ENCODE measurements at places on chromosomes 7 and 10.

DNA sequence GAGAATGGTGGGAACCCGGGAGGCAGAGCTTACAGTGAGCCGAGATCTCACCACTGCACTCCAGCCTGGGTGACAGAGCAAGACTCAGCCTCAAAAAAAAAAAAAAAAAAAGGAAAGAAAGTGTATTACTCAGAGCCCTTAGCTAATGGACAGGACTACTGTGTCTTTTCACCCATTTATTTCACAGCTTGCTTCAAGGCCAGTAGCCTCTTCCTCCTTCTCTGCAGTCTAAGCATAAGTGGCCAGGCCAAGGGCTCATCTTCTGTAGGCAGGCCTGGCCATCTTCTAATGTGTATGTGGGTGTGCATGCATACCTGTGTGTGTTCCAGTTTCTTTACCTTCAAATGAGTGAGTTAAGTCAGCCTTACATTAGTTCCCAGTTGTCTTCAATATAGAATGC is 94.8 kb upstream of the GDF10 start:
- no peak for DNase-seq

- DNase-seq: no peak
Observed at GRCh38 chr10:125953778-125954385, 57.5 kb downstream of the FANK1 start.

- no peak for DNase-seq
Observed at GRCh38 chr7:137903382-137904169, 56.8 kb upstream of the DGKI start.

DNA sequence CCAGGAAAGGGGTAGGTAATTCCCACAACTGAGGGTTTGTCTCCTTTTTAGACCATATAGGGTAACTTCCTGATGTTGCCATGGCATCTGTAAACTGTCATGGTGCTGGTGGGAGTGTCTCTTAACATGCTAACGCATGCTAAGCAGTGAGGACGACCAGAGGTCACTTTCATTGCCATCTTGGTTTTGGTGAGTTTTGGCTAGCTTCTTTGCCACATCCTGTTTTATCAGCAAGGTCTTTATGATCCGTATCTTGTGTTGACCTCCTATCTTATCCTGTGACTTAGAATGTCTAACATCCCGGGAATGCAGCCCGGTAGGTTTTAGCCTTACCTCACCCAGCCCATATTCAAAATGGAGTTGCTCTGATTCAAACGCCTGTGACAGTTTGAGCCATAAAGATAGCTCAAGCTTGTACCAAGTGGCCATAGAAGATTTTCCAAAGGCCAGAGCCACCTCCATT is 176.0 kb upstream of the NAMPT start:
- no peak for DNase-seq

DNA sequence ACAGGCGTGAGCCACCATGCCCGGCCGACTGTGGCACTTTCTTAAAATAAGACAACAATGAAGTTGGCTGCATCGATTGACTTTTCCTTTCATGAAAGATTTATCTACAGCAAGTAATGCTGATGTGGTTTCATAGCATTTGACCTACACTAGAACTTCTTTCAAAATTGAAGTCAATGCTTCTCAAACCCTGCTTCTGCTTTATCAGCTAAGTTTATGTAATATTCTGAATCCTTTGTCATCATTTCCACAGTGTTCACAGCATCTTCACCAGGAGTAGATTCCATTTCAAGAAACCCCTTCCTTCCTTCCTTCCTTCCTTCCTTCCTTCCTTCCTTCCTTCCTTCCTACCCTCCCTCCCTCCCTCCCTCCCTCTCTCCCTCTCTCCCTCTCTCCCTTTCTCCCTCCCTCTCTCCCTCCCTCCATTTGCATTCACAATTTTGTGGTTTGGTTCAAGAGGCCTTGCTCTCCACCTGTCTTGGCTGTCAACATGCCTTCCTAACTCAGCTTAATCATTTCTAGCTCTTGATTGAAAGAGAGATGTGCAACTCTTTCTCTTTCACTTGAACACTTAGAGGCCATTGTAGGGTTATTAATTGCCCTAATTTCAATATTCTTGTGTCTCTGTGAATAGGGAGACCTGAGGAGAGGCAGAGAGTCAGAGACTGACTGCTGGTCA is 52.1 kb downstream of the HDAC9 start:
- no peak for DNase-seq

DNA sequence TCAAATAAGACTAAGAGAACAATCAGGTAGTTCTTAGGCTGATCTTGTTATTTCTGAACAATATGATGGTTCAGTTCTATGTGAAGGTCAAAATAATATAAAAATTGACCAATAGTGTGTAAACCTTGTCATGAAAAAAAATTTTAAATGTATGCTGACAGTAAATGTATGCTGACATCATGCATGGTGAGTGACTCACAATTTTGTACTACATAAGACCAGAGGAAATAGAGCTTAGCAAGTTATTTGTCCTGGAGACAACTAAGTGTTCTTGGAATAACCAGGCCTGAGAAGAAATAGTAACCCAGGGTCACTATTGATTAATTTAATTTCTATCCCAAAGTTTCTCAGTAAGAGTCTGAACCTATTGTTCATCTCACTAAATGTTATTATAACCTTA is 182.2 kb upstream of the PCDH15 start:
- no peak for DNase-seq

DNA sequence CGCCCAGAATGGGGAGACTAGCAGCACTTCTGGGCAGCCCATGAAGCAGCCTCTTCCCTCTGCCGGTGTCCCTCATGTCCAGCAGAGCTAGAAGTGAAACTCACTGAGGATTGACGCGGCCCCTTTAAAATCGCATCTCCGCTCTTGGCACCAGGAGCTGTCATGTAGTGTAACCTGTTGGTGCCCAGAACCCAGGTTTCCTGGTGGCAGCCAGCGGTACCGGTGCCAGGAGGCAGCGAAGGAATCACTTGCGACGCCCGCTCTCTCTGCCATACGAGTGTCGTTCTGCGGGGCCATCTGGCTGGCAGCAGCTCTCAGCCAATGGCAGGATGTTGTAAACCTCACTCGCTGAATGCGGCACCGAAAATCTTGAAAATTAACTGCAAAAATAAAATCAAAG is 82.7 kb downstream of the CUX1 start:
- no peak for DNase-seq

DNA sequence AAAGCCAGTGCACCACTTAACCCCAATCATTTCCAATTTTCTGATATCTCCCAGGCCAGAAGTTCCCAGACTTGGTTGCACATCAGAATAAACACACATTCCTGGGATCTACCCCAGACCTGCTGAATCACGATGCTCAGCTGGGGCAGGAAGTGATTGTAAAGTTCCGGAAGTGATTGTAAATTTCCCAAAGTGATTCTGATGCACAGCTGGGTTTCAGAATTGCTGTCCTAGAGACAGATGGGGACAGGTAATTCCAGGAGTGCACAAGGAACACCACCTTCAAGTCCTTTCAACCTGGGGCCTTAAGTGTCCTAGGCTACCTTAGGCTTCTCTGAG is 104.2 kb upstream of the EEPD1 start:
- no peak for DNase-seq

GRCh38 chr10:69505636-69506318 is 54.5 kb downstream of the TSPAN15 start:
- DNase-seq: no peak

GRCh38 chr7:96303105-96303685 is 18.7 kb downstream of the SLC25A13 start:
- no peak for DNase-seq

DNA sequence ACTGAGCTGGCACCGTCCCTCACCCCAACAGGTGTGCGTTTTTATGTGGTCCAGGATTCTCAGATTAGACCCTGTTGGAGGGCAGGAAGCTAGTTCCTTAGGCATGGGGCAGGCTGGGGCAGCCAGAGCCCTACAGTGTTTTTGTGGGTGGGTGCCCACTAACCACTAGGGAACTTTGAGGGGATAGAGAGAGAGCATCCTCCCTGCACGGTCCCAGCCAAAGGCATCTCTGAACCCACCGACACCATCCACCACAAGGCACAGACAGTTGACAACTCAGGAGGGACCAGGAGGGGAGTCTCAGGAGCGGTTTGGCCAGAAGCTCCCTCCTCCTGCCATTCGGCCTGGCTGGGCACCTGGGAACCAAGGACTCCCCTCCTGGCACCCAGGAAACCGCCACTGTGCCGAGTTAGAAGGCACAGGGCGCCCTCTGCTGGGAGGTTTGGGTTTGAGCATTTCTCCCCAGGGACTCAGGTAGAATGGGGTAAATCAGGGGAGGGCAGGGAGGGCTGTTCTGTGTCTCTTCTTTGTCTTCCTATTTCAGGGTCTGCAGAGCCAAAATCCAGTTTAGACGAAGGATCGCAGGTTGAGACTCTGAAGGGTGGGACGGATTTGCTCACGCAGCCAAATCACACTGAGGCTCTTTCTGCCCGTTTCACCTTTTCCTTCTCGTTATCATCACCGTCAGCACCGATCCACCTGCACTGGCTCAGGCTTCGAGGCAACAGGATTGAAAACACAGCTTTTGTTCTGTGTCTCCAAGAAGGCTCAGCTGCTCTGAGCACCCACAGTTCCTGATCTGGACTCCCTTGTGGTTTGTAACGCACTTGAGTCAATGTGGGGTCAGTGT is 84.8 kb upstream of the COL13A1 start:
- no peak for DNase-seq

DNA sequence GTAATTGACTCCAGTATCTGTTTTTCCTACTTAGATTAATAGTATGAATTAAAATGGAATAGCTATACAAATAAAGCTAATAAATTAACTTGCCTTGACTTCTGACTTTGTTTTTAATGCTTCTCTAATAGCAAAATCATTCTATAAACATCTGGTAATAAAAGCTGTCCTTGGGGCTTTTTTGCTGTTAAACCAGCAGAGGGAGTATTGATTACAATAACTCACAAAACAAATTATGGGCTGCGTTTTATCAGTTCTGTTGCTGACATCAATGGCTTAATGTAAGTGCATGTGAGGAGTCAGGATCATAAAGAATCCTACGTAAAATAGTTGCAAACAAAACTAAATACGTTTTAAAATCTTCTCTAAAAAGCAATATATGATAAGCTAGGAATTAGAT is 667.8 kb downstream of the PCDH15 start:
- no peak for DNase-seq

DNA sequence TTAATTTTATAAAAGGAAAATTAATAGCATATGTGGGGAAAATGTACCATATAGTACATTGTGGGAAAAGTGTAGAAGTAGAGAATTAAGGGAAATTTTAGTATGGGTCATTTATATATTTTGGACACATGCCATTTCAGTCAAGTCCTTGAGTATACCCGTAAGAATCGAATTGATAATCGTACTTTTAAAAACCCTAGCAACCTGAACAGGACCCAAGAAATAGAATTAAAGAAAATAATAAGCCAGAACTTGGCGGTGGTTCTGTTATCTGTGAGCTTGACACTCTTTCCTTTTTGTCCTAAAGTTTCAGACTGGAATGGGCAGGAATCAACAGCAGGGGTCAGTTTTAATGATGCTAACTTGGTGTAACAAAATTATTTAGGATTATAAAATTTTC is 221.0 kb downstream of the CDK14 start:
- DNase-seq: no peak

DNA sequence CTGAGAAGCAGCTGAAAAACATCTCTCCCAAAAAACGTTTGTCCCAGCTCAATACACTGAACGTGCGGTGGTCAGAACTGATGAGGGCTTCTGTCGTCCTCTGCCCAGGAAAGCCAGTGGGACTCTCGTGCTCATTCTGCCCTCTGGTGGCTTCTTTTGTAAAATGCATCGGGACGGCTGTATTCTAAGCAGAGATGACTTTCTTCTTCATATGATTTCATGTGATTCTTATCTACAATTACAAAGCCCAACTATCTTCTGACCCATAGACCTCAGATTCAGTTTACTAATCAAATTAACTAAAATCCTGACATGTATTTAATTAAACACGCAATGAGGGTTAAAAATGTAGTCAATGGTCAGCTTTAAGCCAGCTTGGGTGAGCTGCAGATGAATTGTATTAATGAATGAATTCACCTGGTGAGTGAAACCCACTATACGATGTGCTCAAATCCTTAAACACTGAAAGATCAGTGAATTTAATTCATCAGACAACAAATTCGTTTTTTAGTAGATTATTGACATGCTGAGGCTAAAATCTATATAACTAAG is 117.6 kb upstream of the FAM204A start:
- no peak for DNase-seq

- no peak for DNase-seq
Observed at GRCh38 chr10:100637785-100638184, 102.0 kb downstream of the HIF1AN start.

DNA sequence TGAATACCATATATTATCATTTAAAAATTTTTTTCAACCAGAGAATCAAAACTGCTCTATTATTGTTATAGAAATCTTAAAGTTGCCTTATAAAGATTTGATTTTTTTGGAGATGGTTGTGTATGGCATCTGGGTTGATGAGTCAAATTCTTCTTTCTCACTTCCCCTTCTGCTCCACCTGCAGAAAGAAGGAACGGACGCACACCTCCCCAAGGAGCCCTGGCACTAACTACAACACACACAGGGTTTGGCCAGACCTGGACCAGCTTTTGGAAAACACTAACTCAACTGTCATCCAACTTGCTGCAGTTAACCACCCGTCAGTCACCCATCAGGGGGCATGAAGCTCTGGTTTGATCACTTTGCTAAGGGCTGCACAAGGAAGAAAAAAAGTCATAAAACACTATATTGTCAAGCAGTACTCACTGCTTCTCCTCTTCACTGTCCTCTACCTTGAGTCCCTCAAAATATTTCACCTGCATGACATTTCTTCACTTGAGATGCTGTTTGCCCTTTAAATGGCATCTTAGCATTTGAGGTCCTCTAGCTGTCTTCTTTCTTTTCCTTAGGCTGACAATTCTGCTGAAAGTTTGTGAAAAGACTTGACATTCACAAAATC is 266.7 kb upstream of the PHF14 start:
- no peak for DNase-seq

DNA sequence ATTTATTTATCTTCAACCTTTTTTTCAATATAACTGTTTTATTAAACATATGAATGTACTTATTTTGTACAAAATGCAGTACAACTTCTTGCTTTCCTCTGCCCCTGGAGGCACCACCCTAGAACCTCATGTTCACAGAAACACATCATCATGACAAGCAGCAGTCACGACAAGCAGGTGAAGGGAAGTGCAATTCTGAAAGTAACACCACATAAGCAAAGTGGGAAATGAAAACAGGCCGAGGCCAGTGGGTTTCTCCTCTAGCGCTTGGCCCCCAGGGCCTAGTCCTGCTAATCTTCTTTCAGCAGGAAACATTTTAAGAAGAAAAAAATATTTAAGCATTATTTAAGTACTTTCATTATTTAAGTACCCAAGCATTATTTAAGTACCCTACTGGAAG is 598.1 kb downstream of the SH2D4B start:
- no peak for DNase-seq

GRCh38 chr7:2134740-2135139 is 98.0 kb downstream of the MAD1L1 start:
- DNase-seq: no peak

DNA sequence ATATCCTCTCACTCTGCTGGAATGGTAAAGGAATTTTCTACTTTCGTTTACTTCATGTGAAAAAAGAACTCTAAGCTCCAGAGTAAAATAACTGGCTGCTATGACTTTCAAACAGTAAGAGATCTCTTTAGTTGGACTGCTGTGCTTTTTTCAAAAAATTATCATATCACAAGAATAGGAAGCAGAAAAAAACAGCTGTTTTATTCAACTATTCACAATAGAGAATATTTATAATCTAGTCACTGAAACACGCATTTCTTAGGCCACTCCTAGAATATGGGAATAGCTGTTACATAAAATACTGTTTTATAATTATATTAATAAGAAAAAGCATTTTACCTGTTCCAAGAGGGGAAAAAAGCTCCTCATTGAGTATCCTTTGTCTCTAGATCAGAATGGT is 29.7 kb downstream of the NOC3L start:
- DNase-seq: no peak

GRCh38 chr7:155211173-155211572 is 86.5 kb upstream of the INSIG1 start:
- no peak for DNase-seq

GRCh38 chr10:5876181-5876768 is 13.4 kb downstream of the ANKRD16 start:
- DNase-seq: no peak
